Activated T-cell treated with anti-CD3 and anti-CD28 coated beads, Interleukin-2, amount 50 U/mL, for 24 hours (primary cell): ENCODE measurements at places on chromosomes 16 and 17.

DNA sequence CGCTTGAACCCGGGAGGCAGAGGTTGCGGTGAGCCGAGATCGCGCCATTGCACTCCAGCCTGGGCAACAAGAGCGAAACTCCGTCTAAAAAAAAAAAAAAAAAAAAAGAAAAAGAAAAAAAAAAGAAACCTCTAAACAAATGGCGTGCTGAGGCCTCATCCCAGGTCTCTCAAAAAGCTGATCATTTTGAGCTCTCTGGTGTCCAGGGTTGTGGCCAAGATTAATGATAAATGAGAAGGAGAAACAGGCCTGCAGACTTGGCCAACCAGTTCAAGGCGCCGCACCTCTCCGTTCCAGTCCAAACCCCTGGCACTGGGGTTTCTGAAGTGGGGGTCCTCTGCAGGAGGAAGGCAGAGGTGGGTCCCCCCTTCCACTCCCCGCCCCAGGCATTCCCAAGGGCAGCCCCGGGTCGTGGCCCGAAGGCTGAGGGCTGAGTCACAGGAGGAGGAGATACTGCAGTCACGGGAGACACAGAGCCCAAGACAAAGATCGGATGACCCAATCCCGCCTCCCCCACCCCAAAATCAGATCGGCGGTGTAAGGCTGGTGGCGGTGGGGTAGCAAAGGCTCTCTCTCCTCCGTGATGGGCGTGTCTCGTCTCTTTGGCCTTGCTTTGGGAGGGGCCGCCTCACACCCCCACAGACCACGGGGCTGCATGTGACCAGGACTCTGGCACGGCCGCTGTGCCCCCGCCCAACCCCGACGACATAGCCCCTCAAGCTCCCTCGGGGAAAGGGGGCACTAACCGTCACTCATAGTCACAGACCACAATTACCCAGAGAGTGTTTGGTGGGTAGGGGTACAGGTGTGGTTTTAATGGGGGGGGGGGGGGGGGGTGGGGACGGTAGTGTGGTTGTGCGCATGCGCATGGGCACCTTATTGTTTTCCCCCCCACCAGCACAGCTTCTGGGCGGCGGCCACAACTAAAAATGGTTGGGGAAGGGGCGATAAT, 1.1 kb downstream of the VAT1 start:
- peaks cover 2% of the 10 kb centered on the region for H3K27me3 ChIP-seq
- H3K4me1 ChIP-seq = peaks cover 40% of the 10 kb centered on the region
- H3K27ac ChIP-seq = peak overlapping the region; percentile 81
- no peak for DNase-seq
- peaks cover under 1% of the 10 kb centered on the region for H3K36me3 ChIP-seq

- no peak overlapping the region for H3K4me3 ChIP-seq
- H3K4me1 ChIP-seq = no peaks in the 10 kb centered on the region
- no peak overlapping the region for H3K27ac ChIP-seq
- peaks cover 18% of the 10 kb centered on the region for H3K27me3 ChIP-seq
These were observed 34.1 kb upstream of the SLC38A10 start for GRCh38 chr17:81328978-81329926.

GRCh38 chr16:49494474-49494873, 120.9 kb downstream of the C16orf78 start:
- no peak overlapping the region for H3K4me3 ChIP-seq
- H3K36me3 ChIP-seq = no peaks in the 10 kb centered on the region
- no peak for DNase-seq
- peaks cover 2% of the 10 kb centered on the region for H3K27me3 ChIP-seq
- no peaks in the 10 kb centered on the region for H3K4me1 ChIP-seq

- H3K36me3 ChIP-seq = peaks cover 60% of the 10 kb centered on the region
- no peak for DNase-seq
- no peak overlapping the region for H3K4me3 ChIP-seq
- peaks cover 47% of the 10 kb centered on the region for H3K4me1 ChIP-seq
- H3K27ac ChIP-seq = peak overlapping the region; percentile 52
These were observed 49.5 kb upstream of the MTSS2 start for GRCh38 chr16:70735141-70735979.

DNA sequence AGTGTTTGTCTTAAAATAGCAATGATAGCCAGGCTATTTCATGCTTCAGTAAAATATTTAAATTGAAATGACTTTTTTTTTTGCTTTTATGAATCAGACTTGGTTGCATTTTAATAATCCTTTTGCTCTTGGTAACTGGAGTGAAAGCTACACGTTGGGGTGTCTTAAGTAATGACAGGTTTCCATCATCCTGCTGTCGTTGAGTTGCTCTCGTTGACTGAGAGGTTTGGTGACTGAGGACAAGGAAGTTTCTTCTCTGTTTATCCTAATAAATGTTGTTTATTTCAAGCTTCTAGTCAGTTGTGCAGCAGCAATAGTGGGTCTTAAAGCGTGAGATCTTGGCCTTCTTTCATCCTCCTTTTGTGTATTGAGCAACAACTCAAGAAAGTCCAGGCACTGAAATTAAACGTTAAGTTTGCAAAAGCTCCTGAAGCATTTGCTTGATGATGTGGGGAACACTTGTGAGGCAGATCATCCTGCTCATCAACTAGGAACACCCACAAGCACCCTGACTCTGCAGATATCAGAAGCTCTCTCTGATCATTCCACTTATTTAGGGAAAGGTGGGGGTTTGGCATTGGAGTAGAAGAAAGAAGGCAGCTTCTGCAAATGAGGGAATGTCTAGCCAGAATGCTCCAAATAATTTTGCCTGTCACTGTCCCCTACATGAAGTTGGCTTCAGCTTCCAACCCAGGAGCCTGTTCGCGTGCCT, 179.1 kb downstream of the RBFOX1 start:
- H3K4me1 ChIP-seq = no peaks in the 10 kb centered on the region
- no peak overlapping the region for H3K27ac ChIP-seq
- no peaks in the 10 kb centered on the region for H3K36me3 ChIP-seq
- no peaks in the 10 kb centered on the region for H3K27me3 ChIP-seq
- DNase-seq = no peak

- no peaks in the 10 kb centered on the region for H3K27me3 ChIP-seq
- DNase-seq = no peak
- H3K4me1 ChIP-seq = peaks cover 3% of the 10 kb centered on the region
- H3K27ac ChIP-seq = no peak overlapping the region
- H3K36me3 ChIP-seq = peaks cover 64% of the 10 kb centered on the region
- H3K4me3 ChIP-seq = no peak overlapping the region
These were observed 7.8 kb downstream of the DUSP3 start for GRCh38 chr17:43770957-43771356.

- peaks cover 2% of the 10 kb centered on the region for H3K27me3 ChIP-seq
- peaks cover 11% of the 10 kb centered on the region for H3K4me1 ChIP-seq
- H3K27ac ChIP-seq = no peak overlapping the region
- H3K4me3 ChIP-seq = no peak overlapping the region
These were observed 81.6 kb downstream of the KLHDC4 start for GRCh38 chr16:87684106-87684677.

DNA sequence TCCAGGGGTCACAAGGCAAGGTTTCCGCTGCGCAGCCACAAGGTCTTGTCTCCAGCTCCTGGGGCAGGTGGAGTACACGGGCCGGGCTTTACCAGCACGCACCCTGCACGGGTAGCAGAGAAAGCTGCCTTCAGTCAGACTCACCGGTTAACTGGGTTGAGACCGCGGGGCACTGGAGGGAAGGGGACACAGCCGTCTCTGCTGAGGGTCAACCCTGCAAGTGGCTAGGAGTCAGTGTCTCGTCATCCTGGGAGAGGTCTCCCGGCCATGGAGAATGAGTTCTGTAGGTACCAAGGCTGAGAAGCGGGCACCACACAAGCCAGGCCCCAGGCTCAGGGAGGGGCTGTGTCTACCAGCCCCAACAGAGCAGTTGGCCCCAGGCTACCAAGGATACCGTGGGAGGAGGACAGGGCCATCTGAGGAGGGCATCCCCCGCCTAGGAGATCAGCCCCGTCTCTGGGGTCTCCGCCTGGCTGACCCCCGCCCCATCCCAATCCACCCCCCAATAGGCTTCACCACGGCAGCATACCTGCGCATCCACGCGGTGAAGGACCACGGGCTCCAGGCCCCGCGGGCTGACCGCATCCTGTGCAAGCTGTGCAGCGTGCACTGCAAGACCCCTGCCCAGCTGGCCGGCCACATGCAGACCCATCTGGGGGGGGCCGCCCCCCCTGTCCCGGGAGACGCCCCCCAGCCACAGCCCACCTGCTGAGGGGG, 2.8 kb upstream of the PRRT2 start:
- DNase-seq = no peak
- peaks cover 55% of the 10 kb centered on the region for H3K4me1 ChIP-seq
- peak overlapping the region; percentile 99 for H3K27ac ChIP-seq
- peak overlapping the region; percentile 98 for H3K4me3 ChIP-seq

GRCh38 chr17:58385359-58385899, 31.9 kb downstream of the RNF43 start:
- H3K4me3 ChIP-seq = no peak overlapping the region
- H3K27me3 ChIP-seq = no peaks in the 10 kb centered on the region
- no peak overlapping the region for H3K27ac ChIP-seq
- no peaks in the 10 kb centered on the region for H3K36me3 ChIP-seq

DNA sequence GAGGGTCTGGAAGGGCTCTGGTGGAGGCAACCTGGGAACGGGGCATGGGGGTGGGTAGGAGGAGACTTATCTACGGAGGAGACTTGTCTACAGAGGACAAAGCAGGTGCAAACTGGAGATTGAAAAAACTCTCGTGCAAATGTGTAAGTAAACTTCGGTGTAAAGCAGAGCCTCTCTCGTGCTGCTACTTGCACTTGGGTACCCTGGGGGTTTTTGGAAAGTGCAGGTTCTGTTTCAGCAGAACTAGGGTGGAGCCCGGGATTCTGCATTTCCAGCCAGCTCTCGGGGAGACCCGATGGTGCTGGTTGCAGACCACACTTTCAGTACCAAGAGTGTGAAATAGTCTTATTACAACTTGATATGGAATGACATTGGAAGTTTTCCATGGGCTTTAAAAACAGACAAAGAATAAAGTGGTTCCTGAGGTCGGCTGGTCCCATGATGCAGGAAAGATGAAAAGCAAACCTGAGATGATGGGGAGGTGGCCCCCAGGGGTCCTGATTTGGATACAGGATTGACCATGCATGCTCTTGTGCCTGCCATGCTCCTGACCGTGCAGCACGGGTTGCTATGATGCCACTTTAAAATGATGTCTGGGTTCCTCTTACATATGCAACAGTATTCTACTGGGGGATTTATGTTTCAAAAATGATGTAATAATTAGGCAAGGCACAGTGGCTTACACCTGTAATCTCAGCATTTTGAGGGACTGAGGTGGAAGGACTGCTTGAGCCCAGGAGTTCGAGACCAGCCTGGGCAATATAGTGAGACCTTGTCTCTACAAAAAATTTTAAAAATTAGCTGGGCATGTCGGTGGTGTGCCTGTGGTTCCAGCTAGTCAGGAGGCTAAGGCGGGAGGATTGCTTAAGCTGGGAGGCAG, 69.3 kb downstream of the IRF8 start:
- no peaks in the 10 kb centered on the region for H3K36me3 ChIP-seq
- H3K27ac ChIP-seq = no peak overlapping the region
- DNase-seq = no peak

DNA sequence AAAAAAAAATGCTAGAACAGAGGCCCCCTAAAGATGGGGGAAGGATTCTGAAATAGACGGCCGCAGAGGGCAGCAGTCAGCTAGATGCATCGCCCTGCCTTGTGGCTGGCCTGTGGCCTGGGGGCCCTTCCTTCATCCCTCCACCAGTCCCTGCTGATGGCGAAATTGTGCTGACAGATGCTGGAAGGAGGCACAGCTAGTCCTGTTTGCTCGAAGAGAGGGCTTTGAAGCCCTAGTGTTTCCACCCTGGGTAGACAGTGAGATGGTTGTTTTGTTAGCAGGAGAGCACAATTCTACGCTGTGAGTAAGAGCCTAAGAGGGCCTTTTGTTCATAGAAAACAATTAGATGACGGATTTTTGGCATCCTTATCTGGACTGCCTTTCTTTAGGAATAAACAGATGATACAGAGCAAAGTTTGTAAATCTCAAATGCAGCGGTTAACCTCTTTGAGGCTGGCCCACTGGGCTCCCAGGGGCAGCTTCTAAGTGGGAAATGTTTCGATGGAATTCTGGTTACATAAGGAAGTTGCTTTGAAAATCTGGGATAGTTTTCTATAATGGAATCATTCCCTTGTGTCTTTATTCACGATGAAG, 23.0 kb downstream of the VPS35L start:
- H3K27ac ChIP-seq = no peak overlapping the region
- no peaks in the 10 kb centered on the region for H3K27me3 ChIP-seq
- DNase-seq = no peak
- H3K36me3 ChIP-seq = peaks cover 93% of the 10 kb centered on the region
- H3K4me3 ChIP-seq = no peak overlapping the region
- H3K4me1 ChIP-seq = no peaks in the 10 kb centered on the region

DNA sequence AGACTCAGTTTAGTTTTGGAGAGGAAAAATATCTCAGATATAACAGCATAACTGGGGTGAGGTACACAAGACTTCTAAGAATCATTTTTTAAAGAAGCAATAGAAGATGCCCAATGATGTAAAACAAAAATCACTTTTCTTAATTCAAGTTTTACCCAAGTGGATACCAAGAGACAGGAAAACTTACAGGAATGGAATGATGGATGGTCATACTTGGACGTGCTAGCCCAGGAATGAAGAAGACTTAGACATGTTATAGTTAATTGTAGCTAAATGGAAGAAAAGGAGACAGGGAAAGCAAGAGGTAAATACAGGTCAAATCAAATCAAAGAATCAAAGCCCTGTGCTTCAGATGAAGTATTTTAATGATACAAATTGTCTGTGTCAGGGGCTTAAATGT, 312.7 kb upstream of the KCNJ16 start:
- DNase-seq = no peak
- H3K4me1 ChIP-seq = no peaks in the 10 kb centered on the region
- H3K27ac ChIP-seq = no peak overlapping the region

DNA sequence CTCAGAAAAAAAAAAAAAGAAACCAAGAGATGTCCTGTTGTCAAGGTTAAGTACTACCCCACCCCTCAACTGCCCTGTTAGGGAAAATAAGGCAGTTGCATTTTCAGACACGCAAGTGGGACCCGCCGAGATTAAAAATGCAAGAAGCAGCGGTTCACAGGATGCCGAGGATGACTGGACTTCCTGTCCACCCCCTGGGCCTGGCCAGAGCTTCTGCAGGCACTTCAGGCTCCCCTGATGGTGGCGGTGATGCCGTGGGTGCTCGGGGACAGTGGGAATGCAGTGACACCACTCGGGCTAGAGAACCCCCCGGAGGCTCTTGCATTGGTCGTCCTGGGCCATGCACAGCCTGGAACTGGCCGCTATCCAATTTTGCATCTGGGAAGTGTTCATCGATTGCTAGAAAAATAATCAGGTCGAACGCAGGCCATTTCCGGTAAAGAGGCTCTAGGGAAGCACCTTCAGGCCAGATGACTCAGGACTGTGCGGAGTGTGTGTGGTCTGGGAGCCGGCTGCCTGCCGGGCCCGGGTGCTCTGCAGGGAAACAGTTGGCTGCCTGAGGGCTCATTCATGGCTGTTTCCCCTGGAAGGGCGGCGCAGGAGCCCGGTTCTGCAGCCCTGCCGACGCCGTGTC, 13.4 kb upstream of the CRISPLD2 start:
- DNase-seq = no peak
- peaks cover 13% of the 10 kb centered on the region for H3K4me1 ChIP-seq
- no peaks in the 10 kb centered on the region for H3K36me3 ChIP-seq
- no peak overlapping the region for H3K27ac ChIP-seq

GRCh38 chr17:78130090-78130436, 508 bp upstream of the TMC8 start:
- no peak for DNase-seq
- H3K36me3 ChIP-seq = peaks cover 50% of the 10 kb centered on the region
- H3K4me1 ChIP-seq = peaks cover 67% of the 10 kb centered on the region
- peak overlapping the region; percentile 97 for H3K27ac ChIP-seq
- H3K4me3 ChIP-seq = peak overlapping the region; percentile 93
- no peaks in the 10 kb centered on the region for H3K27me3 ChIP-seq
